ENCODE measurements at places on chromosomes 7 and 10. TPM values are rescaled to one million over a fixed set of nuclear protein-coding genes. Genes with fewer than 3 reads are reported as not detected.

KCNIP2 gene
- total RNA-seq, result 5.2 TPM

UNCX gene
- not detected for total RNA-seq

POU6F2 gene
- 0.48 TPM for total RNA-seq

ACSM6 gene
- not detected for total RNA-seq

EFCAB10 gene
- not detected for total RNA-seq

EPHB6 gene
- 10.2 TPM for total RNA-seq

CDC14C gene
- total RNA-seq, result not detected

ITGB1 gene
- total RNA-seq, result 135 TPM

HOXA5 gene
- 30.9 TPM for total RNA-seq

PRRT4 gene
- 0.41 TPM for total RNA-seq

H2BK1 gene
- total RNA-seq, result not detected

ZNF736 gene
- 7.0 TPM for total RNA-seq

CTNNA3 gene
- total RNA-seq, result 75.2 TPM

TAS2R5 gene
- total RNA-seq, result 1.2 TPM

DNA sequence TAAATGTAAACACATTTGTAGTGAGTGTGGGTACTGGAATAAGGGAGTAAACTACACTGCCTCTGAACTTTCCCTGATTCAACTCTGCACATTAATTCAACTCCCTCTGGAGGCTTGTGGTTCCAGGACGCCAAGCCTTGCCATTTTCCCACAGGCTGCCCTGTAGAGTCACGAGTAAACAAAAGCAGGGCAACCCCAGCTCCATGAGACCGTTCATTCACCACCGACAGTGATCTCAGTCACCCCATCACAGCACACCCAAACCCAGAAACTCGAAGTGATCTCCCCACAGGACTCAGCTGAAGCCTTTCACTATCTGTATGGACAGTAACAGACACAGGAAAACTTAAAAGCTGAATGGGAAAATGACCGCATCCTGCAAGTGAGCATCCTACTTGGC lies 218.8 kb upstream of the FRMD4A start:
- H3K36me3 ChIP-seq, result no peaks in the 10 kb centered on the region
- H3K27ac ChIP-seq, result peak overlapping the region; percentile 69
- H3K4me3 ChIP-seq, result no peak overlapping the region
- H3K27me3 ChIP-seq, result no peaks in the 10 kb centered on the region

DNA sequence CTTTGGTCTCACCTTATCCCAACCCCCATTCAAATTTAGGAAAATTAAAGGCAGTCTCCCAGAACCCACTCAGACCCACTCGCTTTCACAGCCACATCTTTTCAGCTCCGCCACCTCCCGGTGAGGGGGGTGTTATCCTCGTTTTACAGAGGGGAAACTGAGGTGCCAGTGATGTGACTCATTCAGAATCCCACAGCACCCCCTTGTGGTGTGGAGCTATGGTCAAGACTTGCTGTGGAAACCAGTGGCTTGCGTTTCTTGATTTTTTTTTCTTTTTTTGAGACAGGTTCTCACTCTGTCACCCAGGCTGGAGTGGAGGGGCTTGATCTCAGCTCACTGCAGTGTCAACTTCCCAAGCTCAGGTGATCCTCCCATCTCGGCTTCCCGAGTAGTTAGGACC lies 27.6 kb downstream of the SLC35G1 start:
- no peaks in the 10 kb centered on the region for H3K36me3 ChIP-seq
- DNase-seq, result peak; percentile 13
- H3K27ac ChIP-seq, result no peak overlapping the region

- H3K27me3 ChIP-seq, result no peaks in the 10 kb centered on the region
- no peak for DNase-seq
- no peak overlapping the region for H3K4me3 ChIP-seq
- no peaks in the 10 kb centered on the region for H3K36me3 ChIP-seq
- H3K4me1 ChIP-seq, result no peaks in the 10 kb centered on the region
These were observed 137.7 kb downstream of the CNOT4 start for GRCh38 chr7:135372222-135372621.

GRCh38 chr7:22386865-22387264 lies 29.9 kb upstream of the RAPGEF5 start:
- no peak overlapping the region for H3K4me3 ChIP-seq
- H3K27me3 ChIP-seq, result no peaks in the 10 kb centered on the region
- H3K36me3 ChIP-seq, result no peaks in the 10 kb centered on the region
- no peak for DNase-seq
- H3K27ac ChIP-seq, result no peak overlapping the region
- H3K4me1 ChIP-seq, result no peaks in the 10 kb centered on the region

- no peaks in the 10 kb centered on the region for H3K4me1 ChIP-seq
- no peak for DNase-seq
- no peak overlapping the region for H3K27ac ChIP-seq
- H3K36me3 ChIP-seq, result no peaks in the 10 kb centered on the region
These were observed 313.8 kb upstream of the ADARB2 start for GRCh38 chr10:2051108-2051507.

- H3K4me3 ChIP-seq, result no peak overlapping the region
- peak overlapping the region; percentile 33 for H3K27ac ChIP-seq
- H3K36me3 ChIP-seq, result no peaks in the 10 kb centered on the region
- no peak for DNase-seq
- H3K4me1 ChIP-seq, result peaks cover 13% of the 10 kb centered on the region
These were observed 51.9 kb downstream of the NEURL1 start for GRCh38 chr10:103545366-103545765.

GRCh38 chr10:112843623-112844022 lies 106.4 kb upstream of the TCF7L2 start:
- no peaks in the 10 kb centered on the region for H3K36me3 ChIP-seq
- DNase-seq, result no peak
- no peak overlapping the region for H3K4me3 ChIP-seq

DNA sequence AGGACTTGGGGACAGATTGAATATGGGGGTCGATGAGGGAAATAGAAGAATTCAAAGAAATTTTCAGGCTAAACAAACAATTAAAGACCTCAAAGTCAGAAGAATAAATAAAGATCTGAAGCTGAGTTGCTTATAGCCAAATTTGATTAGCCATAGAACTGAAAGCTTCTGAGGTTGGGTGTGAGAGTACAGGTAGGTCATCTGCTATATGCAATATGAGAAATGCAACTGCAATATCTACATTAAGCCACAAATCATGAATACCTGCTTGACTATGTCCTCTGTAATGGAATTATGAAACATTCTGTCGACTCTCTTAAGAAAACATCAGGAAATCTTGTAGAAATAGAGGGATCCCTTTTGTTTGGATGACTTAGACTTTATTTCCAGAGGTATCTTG lies 192.1 kb upstream of the PCDH15 start:
- no peaks in the 10 kb centered on the region for H3K4me1 ChIP-seq
- H3K27me3 ChIP-seq, result no peaks in the 10 kb centered on the region
- no peak for DNase-seq
- H3K27ac ChIP-seq, result no peak overlapping the region

DNA sequence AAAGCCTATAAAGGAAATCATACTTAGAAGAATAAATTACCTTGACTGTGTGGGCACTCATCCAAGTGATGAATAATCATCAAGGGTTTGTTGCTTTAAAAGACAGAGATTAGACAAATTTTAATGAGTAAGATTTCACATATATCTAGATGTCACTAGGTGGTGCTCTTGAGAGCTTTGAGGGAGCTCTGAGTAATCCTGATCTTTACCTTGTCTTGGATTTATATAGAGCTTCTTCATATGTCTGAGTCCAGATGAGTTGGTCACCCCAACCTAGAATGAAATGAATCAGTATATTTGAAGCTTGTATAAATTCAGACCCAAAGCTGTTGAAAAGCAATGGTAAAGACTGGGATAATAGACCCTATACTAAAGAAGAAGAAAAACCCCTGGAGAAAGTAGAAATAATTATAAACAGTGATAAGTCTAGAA lies 3.7 kb downstream of the AGR2 start:
- peaks cover 2% of the 10 kb centered on the region for H3K36me3 ChIP-seq
- peak overlapping the region; percentile 85 for H3K27ac ChIP-seq
- H3K4me1 ChIP-seq, result peaks cover 28% of the 10 kb centered on the region
- DNase-seq, result no peak

GRCh38 chr10:133400624-133401424 lies 6.9 kb downstream of the MTG1 start:
- no peaks in the 10 kb centered on the region for H3K4me1 ChIP-seq
- no peaks in the 10 kb centered on the region for H3K27me3 ChIP-seq
- H3K27ac ChIP-seq, result no peak overlapping the region

DNA sequence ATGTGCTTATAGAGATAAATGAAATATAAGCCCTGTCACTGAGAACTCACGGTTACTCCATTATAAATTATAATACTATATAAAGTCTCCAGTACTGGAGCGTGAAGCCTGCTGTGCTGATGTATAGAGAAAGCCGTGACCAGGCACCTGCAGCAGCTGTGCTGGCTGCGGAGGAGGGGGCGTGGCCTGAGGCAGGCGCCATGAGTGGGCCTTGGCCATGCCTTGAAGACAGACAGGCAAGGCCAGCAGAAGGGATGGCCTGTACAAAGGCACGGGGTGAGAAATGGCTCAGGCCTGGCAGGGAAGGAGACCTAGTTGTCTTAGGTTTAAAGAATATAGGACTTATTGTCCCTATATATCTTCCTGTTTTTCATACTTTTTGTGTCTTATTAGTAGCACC lies 218.5 kb upstream of the STK17A start:
- no peak overlapping the region for H3K27ac ChIP-seq
- no peak for DNase-seq
- H3K27me3 ChIP-seq, result no peaks in the 10 kb centered on the region
- H3K4me1 ChIP-seq, result no peaks in the 10 kb centered on the region
- no peaks in the 10 kb centered on the region for H3K36me3 ChIP-seq
- no peak overlapping the region for H3K4me3 ChIP-seq

GRCh38 chr7:100489121-100489520 lies 5.4 kb downstream of the NYAP1 start:
- H3K4me3 ChIP-seq, result no peak overlapping the region
- no peak overlapping the region for H3K27ac ChIP-seq
- peaks cover 13% of the 10 kb centered on the region for H3K4me1 ChIP-seq
- no peaks in the 10 kb centered on the region for H3K36me3 ChIP-seq
- DNase-seq, result no peak
- peaks cover 13% of the 10 kb centered on the region for H3K27me3 ChIP-seq

GRCh38 chr10:536371-536925 lies 153.0 kb downstream of the DIP2C start:
- no peaks in the 10 kb centered on the region for H3K36me3 ChIP-seq
- DNase-seq, result no peak
- no peak overlapping the region for H3K27ac ChIP-seq
- H3K27me3 ChIP-seq, result no peaks in the 10 kb centered on the region
- no peak overlapping the region for H3K4me3 ChIP-seq

- no peak overlapping the region for H3K4me3 ChIP-seq
- H3K4me1 ChIP-seq, result peaks cover 31% of the 10 kb centered on the region
- DNase-seq, result no peak
- H3K27ac ChIP-seq, result no peak overlapping the region
These were observed 734 bp upstream of the VGF start for GRCh38 chr7:101165958-101166647.

DNA sequence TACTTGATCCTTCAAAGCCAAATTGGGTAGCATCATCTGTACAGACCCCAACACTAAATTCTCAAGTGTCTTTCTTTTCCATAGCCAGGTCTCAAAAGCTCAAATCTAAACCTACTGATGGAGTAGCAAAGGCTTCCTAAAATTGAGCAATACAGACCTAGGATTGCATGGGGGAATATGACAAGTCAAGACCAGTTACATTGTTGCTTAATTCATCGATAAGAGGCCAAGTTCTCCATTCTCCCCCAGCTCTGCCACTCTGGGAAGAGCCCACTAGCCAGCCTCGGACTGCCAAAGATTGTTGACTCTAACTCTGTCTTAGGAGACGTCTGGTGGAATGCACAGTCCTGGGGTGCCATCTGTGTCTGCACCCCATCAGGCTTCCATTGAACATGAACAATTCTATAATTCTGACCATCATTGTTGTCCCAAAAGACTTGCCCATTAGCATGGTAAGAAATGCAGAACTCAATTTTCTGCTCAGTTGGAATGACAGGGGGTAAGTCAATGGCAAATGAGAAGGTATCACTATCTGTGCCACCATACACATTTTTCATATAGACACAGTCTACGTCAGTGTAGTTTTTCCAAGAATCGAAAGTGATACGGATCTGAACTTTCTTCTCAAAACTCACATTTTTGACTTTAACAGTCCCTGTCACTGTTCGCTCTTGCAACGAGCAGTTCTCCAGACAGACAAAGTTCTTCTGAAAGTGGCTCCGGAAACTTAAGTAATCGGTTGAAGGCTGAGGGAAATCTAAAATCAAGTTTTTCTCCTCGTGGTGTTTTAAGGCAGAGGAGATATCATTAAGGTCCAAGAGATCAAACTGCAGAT lies 2.9 kb downstream of the PPP1R3C start:
- no peak overlapping the region for H3K27ac ChIP-seq
- no peaks in the 10 kb centered on the region for H3K36me3 ChIP-seq
- DNase-seq, result no peak
- H3K4me1 ChIP-seq, result peaks cover 22% of the 10 kb centered on the region

GRCh38 chr10:30959836-30960210 lies 71.8 kb downstream of the ZNF438 start:
- no peak overlapping the region for H3K27ac ChIP-seq
- no peak overlapping the region for H3K4me3 ChIP-seq
- H3K36me3 ChIP-seq, result no peaks in the 10 kb centered on the region
- no peaks in the 10 kb centered on the region for H3K4me1 ChIP-seq
- no peak for DNase-seq
- no peaks in the 10 kb centered on the region for H3K27me3 ChIP-seq

DNA sequence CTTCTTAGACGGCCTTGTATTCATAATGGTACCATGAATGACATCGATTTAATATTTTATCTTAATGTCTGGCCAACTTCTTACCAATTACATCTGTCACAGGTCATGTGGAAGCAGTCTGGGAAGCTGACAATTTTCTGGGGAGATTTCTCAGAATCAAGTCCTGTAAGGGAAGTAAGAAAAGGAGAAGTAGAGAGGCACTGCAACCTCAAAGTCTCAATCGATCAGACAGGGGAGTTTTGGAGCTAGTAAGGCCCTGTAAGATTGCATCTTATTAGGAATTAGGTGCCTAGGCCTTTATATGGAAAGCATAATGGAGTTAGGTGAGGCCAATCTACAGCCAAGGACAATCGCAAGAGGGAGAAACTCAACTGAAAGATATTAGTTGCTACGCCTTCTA lies 694.6 kb upstream of the SORCS1 start:
- no peaks in the 10 kb centered on the region for H3K27me3 ChIP-seq
- H3K27ac ChIP-seq, result no peak overlapping the region

- no peak overlapping the region for H3K27ac ChIP-seq
- H3K4me3 ChIP-seq, result no peak overlapping the region
- no peak for DNase-seq
- peaks cover 12% of the 10 kb centered on the region for H3K4me1 ChIP-seq
These were observed 43.3 kb upstream of the ELN start for GRCh38 chr7:73984481-73985205.

GRCh38 chr10:22016046-22016705 lies 12.6 kb upstream of the DNAJC1 start:
- no peaks in the 10 kb centered on the region for H3K4me1 ChIP-seq
- H3K27ac ChIP-seq, result no peak overlapping the region
- no peaks in the 10 kb centered on the region for H3K36me3 ChIP-seq

- H3K4me1 ChIP-seq, result no peaks in the 10 kb centered on the region
- DNase-seq, result no peak
- no peak overlapping the region for H3K27ac ChIP-seq
These were observed 159.1 kb upstream of the YAE1 start for GRCh38 chr7:39407137-39407536.
